ENCODE measurements at places on chromosomes 4 and X. TPM values are rescaled to one million over a fixed set of nuclear protein-coding genes. Genes with fewer than 3 reads are reported as not detected.

DNA sequence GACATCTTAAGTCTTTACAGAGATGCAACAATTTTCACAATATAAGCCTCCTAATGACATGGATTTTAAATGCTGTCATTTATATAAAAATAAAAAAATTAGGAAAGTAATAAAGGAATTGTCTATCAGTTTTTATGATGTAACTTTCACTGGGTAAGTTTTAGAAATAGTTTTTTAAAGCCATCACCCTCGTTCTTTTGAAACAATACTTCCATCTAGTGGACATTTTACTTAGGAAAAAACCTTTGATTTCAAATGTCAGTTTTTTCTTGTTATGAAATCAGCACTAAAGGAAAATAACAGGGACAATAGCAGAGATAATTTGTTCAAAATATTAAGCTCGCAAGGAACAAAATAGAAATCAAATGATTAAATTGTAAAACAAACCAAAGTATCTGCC, 24.3 kb upstream of the NDNF start:
- DNase-seq = no peak

DNA sequence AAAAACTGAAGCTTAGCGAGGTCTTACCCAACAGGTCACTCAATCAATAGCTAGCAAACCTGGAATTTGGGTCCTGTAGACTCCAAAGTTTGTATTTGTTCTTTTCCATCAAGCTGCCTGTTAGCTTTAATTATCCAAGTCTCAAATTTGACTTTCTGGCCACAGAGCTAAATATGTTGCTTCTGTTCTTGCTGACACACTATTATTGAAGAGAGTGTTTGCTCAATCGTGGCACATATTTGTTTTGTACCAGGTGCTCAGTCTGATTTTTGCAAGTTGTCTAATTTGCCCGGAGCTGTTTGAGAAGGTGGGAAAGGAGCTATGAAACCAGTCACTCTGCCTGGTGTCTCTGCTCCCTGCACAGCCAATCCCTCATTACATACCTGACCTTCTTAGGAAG, 41.7 kb upstream of the FRMD7 start:
- DNase-seq = no peak

DNA sequence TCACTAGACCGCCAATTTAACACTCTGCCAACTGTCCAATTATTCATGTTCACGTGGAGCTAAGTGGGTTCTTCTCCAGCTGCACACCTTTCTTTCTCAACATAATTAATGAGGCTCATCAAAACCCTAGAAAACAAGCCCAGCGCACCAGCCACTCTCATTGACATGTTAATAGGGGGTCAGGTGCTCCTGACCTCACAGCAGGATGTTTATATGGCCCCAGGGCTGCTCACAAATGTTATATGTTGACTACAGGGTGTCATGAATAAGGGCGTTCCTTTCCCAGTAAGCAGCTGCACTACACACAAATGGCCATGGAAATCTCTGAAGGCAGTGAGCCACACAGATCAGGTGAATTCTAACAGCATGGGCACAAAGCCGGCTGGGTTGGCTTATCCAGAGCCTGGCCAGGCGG, 209.8 kb downstream of the MGST2 start:
- no peak for DNase-seq

ETDB gene
- total RNA-seq = not detected

- no peak for DNase-seq
These were observed 26.8 kb upstream of the PPP2R2C start for GRCh38 chr4:6499238-6499600.

GRCh38 chr4:138204507-138204906, 37.6 kb downstream of the SLC7A11 start:
- no peak for DNase-seq

DNA sequence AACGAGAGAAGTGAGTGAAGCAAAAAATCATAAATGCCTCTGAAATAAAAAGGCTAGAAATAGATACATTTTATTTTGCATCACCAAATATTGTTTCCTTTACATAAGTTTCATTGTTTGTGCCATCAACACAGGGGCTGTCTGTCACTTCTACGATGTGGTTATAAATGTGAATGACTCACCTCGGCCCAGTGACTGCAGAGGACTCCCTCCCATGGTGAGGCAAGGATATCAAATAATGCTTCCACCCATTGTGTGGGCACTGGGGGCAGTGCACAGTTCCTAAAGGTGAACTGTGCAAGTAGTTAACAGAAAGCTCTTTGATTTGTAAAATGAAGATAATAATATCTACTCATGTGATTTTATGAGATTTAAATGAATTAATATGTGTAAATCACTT, 230.3 kb upstream of the NEIL3 start:
- DNase-seq = no peak

VEGFC gene
- total RNA-seq = not detected

GRCh38 chr4:13910556-13910955, 283.0 kb upstream of the BOD1L1 start:
- no peak for DNase-seq

- no peak for DNase-seq
These were observed 24.3 kb upstream of the UXT start for GRCh38 chrX:47683184-47683828.

DNA sequence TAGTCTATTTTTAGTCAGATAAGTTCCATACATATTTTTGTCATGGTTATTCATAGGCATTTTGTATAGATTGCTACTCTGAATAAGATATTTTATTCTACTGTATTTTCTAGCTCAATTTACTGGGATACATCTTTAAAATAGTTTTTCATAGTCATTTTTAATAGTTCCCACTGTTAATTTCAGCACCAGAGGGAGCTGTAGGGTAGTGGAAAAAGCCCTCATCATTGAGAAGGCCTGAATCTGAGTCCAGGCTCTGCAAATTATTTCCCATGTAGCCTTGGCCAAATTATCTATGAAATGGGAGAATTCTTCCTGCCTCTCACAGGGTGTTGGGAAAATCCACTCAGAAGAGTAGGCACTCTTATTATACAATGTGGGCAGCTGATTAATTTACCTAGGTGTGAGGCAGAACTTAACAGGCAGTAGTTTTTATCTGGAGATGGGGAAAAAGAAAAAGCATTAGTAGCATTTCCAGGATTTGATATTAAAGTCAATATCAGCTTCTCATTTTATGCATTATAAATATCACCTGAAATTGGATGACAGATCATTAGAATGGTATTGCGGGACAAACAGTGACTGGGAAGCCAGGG, 102.9 kb upstream of the PAQR3 start:
- DNase-seq = no peak

MXRA5 gene
- total RNA-seq = not detected

DNA sequence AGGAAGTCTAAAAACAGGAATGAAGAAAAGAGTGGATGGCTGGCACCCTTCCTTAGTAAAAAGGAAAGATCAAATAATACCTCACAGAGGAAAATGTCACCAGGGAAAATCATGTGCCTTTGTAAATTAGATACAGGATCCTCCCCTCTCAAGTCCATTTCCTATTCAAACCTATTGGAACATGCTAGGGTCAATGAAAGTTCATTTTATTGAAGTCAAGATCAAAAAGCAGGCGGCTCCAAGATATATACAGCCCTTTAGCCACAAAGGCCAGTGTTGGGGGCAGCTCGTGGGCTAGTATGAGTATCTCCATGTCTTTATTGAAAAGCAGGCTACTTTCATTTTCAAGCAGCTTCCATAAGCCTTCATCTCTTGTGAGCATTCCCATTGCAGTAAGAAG, 141.1 kb downstream of the QDPR start:
- DNase-seq = no peak

DNA sequence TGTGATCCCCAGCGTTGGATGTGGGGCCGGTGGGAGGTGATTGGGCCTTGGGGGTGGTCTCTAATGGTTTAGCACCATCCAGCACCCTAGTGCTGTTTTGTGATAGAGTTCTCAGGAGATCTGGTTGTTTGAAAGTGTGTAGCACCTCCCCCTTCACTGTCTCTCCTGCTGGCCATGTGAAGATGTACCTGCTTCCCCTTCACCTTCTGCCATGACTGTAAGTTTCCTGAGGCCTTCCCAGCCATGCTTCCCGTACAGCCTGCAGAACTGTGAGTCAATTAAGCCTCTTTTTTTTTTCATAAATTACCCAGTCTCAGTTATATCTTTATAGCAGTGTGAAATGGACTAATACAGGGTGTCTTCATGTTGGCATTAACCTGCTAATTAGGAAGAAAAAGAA, 19.3 kb upstream of the TBC1D14 start:
- DNase-seq = no peak

ALB gene
- not detected for total RNA-seq

- DNase-seq = no peak
These were observed 165.8 kb downstream of the NSUN7 start for GRCh38 chr4:40915318-40916217.

GRCh38 chrX:121569609-121570008, 522.2 kb downstream of the GLUD2 start:
- DNase-seq = no peak

DNA sequence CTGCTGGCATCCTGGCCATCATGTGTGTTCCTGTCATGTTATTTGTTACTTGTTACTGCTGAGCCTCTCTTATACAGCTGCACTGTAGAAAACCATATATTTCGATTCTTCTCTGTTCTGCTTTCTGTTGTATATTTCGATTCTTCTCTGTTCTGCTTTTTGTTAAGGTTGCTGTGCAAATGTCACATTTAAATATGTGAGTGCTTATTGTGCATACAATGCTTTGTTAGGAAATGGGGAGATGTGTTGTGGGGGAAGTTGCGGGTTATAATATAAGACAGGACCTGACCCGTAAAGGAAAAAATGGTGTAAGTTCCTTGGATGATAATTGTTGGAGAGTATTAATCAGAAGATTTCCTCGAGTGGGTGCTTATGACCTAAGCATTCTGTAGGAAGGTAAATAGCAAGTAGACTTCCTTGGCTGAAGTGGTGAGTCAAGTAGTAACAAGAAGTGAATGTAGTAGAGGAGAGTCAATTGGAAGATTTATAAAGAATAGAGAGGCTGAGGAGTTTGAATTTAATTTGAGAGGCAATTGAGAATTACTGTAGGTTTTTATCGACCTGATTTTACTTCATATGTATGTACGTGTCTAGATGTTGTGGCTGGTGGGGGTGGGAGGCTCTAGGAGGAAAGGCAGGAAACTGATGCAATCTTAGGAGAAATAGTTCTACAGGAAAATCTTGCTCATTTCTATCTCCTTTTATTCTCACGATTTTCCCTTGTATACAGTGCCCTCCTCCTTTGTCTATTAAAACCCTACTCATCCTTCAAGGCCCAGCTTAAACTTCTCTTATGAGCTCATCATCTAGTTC, 8.5 kb downstream of the OGT start:
- peak; percentile 64 for DNase-seq

MAN2B2 gene
- 37.0 TPM for total RNA-seq

GRCh38 chr4:5364406-5364805, 313.1 kb downstream of the STK32B start:
- DNase-seq = no peak

FBXO8 gene
- 22.4 TPM for total RNA-seq

DNA sequence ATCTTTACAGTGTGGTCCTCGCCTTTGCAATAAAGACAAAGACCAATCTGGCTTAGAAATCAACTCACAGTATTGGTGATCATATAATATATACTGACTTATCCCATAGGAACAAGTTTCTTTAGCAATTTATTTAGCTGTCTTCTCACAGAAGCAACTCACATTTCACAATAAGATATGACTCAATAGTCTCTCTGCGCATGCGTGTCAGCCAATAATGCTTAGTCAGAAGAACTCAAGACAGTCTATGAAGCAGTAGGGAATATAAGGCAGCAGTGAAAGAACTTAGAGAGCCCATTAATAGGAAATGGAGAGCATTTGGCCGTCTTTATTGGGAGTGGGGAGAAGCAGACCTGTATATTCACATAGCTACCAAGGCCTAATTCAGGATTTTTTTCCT, 216.7 kb downstream of the IL13RA2 start:
- DNase-seq = no peak

GRCh38 chr4:155544547-155544946, 122.1 kb upstream of the GUCY1A1 start:
- no peak for DNase-seq

HS6ST2 gene
- total RNA-seq = not detected

DNA sequence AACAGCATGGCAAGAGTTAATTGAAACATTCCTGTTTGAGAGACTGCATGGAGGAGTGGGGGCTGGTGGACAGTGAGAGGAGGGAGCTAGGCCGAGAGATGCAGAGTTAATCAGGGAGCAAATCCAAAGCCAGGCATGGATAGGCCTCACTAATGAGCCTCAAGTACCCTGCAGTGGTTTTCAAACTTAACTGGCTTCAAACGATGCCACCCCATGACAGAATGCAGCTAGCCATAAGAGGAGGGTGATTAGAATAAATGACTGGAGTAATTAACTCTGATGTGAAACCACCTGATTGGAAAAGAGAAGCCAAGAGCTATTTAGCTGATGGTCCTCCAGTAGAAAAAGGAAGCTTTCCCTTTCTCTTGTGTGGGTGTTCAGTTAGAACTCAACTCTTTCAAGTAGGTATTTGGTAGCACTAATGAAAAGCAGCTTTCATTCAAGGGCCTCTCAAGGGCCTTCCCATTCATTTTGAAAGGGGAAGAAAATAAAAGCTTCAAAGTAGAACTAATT, 215.4 kb upstream of the MAB21L2 start:
- no peak for DNase-seq

CFP gene
- total RNA-seq = 0.59 TPM

- DNase-seq = no peak
These were observed 127.2 kb downstream of the NR3C2 start for GRCh38 chr4:148315049-148315448.

SMARCA1 gene
- total RNA-seq = 0.73 TPM

DRP2 gene
- 0.10 TPM for total RNA-seq

- DNase-seq = peak; percentile 59
These were observed 932 bp downstream of the TLR10 start for GRCh38 chr4:38781854-38782261.

CDX4 gene
- not detected for total RNA-seq

- no peak for DNase-seq
These were observed 56.7 kb downstream of the FGFBP1 start for GRCh38 chr4:15881820-15882219.

DNA sequence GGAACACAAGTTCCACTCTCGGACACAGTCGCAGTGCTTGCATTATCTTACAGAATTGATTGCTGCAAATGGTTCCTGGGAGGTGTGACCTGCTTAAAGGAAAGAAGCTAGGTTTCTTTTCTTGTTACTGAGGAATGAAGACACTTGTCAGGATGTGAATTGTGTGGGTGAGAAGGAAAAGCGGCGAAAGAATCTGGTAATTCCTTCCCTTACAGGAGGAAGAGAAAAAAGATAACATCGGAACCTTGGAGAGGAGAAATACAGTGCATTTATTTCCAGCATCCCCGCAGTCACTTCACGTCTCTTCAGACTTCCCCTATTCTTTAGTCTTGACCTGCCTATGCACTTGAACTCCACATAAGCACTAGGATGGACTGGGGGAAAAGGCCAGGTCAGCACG, 389 bp upstream of the CCSER1 start:
- no peak for DNase-seq

EVC2 gene
- total RNA-seq = 1.1 TPM

- no peak for DNase-seq
These were observed 76.1 kb downstream of the KLHL8 start for GRCh38 chr4:87144356-87144755.

DNA sequence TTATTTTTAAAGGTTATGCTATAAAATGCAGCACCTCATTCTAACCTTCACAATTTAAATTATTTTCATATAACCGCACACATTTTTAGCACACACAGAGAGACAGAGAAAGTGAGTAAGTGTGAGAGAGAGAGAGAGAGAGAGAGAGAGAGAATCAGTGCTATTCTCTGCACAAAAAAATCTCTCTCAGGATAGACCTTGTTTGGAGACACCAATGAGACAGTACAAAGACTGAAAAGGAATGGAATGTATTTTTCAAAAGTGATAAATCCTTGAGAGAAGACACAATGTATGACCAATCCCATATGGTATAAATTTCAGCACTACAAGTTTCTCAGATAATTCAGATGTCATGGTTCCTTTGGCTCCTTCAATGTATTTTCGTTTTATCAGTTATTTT, 132.1 kb upstream of the PCDH18 start:
- no peak for DNase-seq

NLRP2B gene
- not detected for total RNA-seq
